ENCODE measurements at places on chromosomes 5 and 9.

DNA sequence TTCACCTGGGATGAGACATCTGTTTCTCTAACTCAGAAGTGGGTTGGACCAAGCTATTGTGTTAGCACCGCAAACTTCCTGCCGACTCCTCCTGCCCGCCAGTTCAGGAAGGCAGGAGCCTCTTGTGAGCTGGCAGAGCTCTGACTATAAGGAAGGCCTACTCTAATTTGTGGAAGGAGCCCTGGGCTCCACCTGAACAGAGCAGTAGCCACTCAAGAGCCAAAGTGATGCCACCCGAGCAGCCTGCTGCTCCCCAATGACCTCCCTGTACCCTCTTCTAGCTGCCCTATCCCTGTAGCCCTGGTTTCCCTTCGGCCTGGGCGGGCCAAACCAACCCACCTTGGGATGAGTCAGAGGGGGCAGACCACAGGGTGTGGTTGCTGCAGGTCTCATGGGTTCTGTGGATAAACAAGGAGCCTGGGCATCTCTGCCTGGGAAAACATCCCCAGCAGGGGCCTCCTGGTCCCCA lies 81.6 kb downstream of the PSD2 start:
- peak; percentile 89 for DNase-seq
- H3K27me3 ChIP-seq = no peaks in the 10 kb centered on the region
- H3K27ac ChIP-seq = peak overlapping the region; percentile 62
- no peak overlapping the region for H3K4me3 ChIP-seq

GRCh38 chr5:148776261-148776660 lies 50.1 kb upstream of the ADRB2 start:
- no peak for DNase-seq
- peak overlapping the region; percentile 31 for H3K27ac ChIP-seq
- H3K4me1 ChIP-seq = peaks cover 17% of the 10 kb centered on the region
- no peak overlapping the region for H3K4me3 ChIP-seq
- no peaks in the 10 kb centered on the region for H3K36me3 ChIP-seq
- no peaks in the 10 kb centered on the region for H3K27me3 ChIP-seq

DNA sequence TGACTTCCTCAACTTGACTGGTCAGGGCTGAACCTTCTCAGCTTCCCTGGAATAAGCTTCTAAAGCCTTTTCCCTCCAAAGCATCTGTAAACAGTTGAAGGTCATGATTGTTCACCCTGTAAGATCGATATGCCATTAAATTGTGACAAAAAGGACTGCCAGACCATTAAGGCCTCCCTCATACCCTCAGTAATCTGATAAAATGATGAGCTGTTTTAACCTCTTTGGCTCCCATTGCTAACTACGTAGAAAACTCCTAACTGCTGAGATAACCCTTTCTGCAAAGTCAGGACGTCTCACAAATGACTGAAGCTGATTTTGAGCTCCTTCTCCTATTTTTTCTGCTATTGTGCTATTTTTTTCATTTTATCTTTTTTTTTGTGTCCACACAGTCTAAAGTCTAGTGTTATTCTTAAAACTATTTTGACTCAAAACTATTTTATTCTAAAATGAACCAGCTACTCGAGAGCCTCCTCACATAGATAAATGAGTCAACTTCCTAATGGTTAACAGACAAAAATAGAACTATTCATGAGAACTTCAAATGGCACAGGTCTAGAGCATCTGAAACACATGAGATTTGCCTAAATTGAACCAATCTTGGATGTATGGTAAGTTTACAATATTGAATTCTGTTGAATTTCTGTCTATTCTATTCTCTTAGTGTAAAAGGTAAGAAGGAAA lies 395.6 kb upstream of the TLE4 start:
- no peaks in the 10 kb centered on the region for H3K4me1 ChIP-seq
- no peak overlapping the region for H3K4me3 ChIP-seq
- H3K27me3 ChIP-seq = no peaks in the 10 kb centered on the region
- DNase-seq = no peak
- H3K27ac ChIP-seq = no peak overlapping the region

GRCh38 chr9:100309992-100310391 lies 42.8 kb downstream of the TEX10 start:
- H3K27me3 ChIP-seq = no peaks in the 10 kb centered on the region
- H3K27ac ChIP-seq = no peak overlapping the region
- no peak overlapping the region for H3K4me3 ChIP-seq
- DNase-seq = no peak
- H3K36me3 ChIP-seq = peaks cover 52% of the 10 kb centered on the region

DNA sequence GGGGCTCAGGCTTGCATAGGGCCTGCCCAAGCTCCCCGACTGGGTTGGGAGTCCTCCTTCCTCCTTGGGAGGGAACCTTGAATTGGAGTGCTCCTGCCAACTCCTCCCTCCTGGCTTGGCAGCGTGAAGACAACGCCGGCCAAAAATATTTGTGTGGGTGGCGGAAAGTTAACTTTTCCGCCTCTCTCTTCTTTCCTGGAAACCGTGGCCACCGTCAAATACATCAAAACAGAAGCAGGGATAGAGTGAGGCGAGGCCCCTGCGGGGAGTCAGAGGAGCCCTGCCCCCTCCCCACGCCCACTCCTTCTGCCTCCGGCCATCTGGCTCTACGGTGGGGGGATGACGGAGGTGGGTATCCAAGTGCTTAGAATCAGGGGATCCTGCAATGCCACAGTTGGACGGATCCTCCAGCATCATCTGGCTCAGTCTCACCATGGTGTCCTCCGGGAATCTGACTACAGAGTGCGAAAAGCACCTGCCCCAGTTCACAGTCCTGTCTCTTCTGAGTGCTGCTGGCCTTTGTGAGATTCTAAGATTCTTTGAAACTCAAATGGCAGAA lies 25.2 kb upstream of the SYNPO start:
- no peak for DNase-seq
- H3K4me3 ChIP-seq = no peak overlapping the region
- H3K36me3 ChIP-seq = no peaks in the 10 kb centered on the region
- H3K27me3 ChIP-seq = no peaks in the 10 kb centered on the region

DNA sequence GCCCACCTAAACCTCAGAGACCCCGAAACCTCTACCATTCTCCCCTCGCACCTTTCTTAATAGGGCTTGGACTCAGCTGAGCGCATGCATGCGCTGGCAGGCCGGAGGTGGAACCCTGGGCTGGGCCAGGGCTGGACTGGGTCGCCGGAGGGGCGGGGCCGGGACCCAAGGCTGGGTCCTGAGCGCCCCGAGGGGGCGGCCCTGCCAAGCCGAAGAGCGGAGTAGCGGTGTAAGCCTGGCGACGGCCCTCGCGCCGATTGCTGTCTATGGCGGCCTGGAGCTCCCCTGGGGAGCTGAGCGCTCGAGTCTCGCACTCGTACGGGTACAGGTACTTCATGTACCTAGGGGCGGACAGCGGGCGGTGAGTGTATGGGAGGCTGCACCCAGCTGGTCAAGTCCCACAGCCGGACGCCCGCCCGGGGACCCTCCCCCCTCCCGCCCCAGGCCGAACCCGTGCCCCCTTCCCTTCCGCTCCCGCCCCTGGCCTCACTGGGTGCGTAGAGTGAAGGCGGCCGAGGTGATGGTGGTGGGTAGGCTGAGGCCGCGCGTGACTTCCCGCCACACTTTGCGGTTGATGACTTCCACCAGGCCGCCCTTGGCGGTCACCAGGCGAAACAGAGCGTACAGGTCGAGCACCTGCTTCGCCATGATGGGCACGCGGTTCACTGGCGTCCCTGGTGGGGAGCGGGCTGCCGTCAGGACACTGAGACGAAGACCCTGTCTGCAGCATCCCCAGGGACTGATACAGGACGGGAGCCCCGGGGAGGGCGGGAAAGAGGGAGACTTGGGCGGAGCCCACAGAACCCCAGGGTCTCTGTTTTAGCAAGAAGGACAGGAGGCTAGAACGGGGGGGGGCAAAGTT lies 3.3 kb upstream of the DCTN3 start:
- H3K4me1 ChIP-seq = peaks cover 2% of the 10 kb centered on the region
- no peak overlapping the region for H3K4me3 ChIP-seq
- peaks cover 4% of the 10 kb centered on the region for H3K36me3 ChIP-seq
- DNase-seq = no peak

DNA sequence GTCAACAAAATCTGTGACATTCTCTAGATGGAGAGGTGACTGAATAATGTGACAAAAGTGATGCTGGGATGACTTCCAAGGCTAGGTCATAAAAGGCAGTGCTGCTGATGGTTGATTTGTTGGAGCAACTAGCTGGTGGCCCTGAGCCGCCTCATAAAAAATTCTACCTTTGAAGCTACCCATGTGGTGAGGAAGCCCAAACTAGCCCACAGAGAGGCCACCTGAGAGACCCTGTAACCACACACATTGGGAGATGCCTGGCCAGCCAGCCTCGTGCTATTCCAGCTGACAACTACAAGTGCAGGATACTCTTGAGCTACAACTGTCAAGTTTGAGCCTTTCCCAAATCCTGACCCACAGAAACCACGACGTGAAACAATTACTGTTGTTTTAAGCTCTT lies 22.7 kb downstream of the CLTA start:
- H3K4me1 ChIP-seq = no peaks in the 10 kb centered on the region
- peaks cover 95% of the 10 kb centered on the region for H3K36me3 ChIP-seq
- H3K4me3 ChIP-seq = no peak overlapping the region
- no peak for DNase-seq

- no peak for DNase-seq
- H3K27ac ChIP-seq = no peak overlapping the region
- no peak overlapping the region for H3K4me3 ChIP-seq
- no peaks in the 10 kb centered on the region for H3K27me3 ChIP-seq
Observed at GRCh38 chr9:114336157-114336556, 6.5 kb downstream of the ORM2 start.

DNA sequence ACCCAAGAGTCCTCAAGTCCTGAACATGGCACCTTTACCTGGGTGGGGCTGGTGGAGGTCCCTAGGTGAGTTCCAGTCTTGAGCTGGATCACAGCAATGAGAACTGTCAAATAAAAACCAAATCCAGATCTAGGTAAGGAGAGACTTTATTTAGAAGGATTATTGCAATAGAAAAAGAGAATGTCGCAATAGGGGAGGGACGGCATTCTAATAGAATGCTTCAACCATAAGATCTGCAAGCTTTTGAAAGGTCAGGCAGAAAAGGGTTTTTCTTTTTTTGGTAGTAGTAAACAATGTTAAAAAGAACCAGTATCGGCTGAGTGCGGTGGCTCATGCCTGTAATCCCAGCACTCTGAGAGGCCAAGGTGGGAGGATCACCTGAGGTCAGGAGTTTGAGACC lies 5.2 kb upstream of the GCNT1 start:
- no peak overlapping the region for H3K27ac ChIP-seq
- no peaks in the 10 kb centered on the region for H3K4me1 ChIP-seq

DNA sequence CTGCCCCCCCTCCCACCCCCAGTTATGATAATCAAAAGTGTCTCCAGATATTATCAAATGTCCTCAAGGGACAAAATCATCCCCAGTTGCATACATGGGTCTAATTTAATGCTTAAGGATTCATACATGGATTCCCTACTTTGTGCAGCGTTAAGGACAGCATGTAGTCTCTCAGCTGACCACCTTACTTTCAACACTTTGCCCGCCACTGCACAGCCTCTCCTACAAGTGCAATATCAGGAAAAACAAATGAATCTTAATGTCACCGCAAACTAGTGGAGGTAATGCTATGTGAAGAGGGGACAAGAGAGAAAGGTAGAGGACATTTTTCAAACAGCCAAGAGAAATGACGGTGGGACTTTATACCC lies 78.6 kb downstream of the TLE1 start:
- H3K4me1 ChIP-seq = no peaks in the 10 kb centered on the region
- DNase-seq = no peak
- H3K27ac ChIP-seq = no peak overlapping the region
- no peak overlapping the region for H3K4me3 ChIP-seq

DNA sequence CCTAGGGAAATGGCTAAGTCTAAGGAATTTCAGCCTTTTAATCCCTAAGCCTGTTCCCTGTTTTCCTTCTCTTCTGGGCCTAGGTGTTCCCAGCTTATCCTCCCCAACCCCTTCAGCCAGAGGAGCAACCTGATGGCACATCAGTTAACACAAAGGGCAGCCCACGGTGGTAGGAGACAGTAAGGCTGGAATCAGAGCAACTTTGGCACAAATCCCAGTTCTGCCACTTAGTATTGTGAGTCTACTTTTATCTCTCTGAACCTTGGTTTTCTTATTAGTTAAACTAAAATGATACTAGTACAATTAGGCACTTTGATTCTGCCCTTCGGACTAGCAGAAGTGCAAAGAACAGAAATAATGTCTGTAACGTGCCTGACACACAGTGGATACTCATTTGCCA lies 246.8 kb downstream of the SAXO1 start:
- no peak for DNase-seq
- H3K27ac ChIP-seq = no peak overlapping the region
- H3K27me3 ChIP-seq = no peaks in the 10 kb centered on the region
- H3K4me1 ChIP-seq = no peaks in the 10 kb centered on the region
- H3K4me3 ChIP-seq = no peak overlapping the region

DNA sequence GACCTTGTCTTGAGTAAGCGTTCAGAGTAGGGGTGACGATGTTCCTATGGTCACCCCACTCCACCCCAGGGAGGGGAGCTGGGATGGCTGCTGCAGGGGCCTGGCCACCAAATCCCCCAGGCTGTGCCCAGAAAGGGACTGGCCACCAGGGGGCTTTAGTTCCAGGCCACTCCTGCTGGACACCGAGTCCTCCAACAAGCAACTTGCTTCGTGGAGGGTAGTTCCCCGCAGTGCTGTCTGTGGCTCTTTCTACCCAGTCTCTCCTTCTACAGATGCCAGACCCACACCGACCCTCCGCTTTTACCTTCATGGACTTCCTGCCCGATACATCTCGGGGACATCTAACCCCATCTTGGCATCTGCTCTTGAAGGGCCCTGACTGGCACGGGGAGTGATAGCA lies 35.7 kb upstream of the GABRP start:
- no peaks in the 10 kb centered on the region for H3K27me3 ChIP-seq
- no peak overlapping the region for H3K4me3 ChIP-seq
- H3K27ac ChIP-seq = no peak overlapping the region
- peaks cover 37% of the 10 kb centered on the region for H3K4me1 ChIP-seq
- no peak for DNase-seq

- no peaks in the 10 kb centered on the region for H3K27me3 ChIP-seq
- H3K27ac ChIP-seq = no peak overlapping the region
- no peak overlapping the region for H3K4me3 ChIP-seq
- H3K4me1 ChIP-seq = peaks cover 5% of the 10 kb centered on the region
Observed at GRCh38 chr5:57595523-57595991, 112.9 kb upstream of the ACTBL2 start.

DNA sequence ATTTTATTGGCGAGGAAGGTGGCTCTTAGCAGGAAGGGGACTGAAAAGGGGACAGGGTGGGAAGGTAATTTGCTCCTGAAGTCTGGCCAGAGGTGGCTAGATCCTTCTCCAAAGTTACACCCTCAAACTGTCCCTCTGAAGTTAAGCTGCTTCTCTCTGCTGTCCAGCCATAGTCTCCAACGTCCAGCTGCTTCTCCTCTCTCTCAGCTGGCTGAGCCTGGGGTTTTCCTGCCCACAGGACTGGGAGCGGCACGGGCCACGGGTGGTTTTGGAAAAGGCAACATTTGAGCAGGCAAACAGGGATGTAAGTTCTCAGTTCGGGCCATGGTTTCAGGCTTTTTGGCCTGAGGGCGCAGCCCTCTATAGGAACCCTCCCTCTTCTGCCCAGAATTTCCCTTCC lies 128.3 kb downstream of the YIPF5 start:
- H3K4me3 ChIP-seq = no peak overlapping the region
- H3K4me1 ChIP-seq = no peaks in the 10 kb centered on the region
- DNase-seq = no peak
- H3K27me3 ChIP-seq = no peaks in the 10 kb centered on the region

Data from RWPE2 (cell line).